Activated CD8-positive, alpha-beta memory T cell treated with anti-CD3 and anti-CD28 coated beads, Interleukin-2, amount 50 U/mL, for 4 hours (primary cell): ENCODE measurements at places on chromosomes 12 and 14.

DNA sequence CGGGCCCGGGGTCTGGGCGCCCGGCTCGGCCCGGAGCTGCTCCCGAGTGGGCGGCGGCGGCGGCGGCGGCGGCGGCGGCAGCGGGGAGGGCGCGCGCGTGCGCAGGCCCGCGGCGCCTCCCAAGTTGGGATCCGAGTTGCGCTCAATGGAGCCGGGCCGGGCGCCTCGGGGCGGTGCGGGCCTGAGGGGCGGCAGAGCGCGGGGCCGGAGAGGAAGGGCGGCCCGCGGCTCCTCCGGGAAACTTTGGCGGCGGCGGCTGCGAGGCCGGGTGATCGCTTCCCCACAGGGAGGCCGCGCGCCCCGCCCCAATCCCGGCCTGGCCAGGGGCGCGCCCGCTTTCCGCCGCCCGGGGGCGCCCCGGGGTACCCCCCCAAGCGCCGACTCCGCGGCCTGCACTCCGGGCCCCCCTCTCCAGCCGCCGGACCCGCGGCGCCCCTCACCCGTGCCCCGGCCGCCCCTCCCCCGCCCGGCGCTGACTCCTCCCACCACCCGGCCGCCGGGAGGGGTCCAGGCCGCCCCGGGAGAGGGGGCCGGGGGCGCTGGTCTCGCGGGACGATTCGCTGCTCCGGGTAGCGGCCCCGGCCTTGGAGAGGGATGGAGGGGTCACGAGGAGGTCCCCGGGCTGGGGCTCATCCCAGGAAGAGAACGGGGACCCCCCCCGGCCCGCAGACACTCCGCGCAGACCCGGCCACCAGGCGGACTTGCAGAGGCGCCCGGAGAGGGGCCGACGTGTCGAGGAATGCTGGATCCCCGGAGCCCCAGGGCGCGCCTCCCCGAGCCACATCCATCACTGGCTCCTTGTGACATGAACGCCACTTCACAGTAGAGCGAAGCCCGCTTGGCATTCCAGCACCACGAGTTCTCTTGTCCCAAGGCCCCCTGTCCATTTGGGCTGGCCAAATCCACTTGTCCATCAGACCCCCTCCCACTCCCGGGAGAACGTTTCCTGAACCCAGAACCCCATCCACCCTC lies at the start of gene RILPL1:
RILPL1 (minus strand) TSS at position 48 of the 972 bp plus-strand sequence. CDS start 237 bp downstream, outside the sequence.
- DNase-seq: peak; percentile 54

DNA sequence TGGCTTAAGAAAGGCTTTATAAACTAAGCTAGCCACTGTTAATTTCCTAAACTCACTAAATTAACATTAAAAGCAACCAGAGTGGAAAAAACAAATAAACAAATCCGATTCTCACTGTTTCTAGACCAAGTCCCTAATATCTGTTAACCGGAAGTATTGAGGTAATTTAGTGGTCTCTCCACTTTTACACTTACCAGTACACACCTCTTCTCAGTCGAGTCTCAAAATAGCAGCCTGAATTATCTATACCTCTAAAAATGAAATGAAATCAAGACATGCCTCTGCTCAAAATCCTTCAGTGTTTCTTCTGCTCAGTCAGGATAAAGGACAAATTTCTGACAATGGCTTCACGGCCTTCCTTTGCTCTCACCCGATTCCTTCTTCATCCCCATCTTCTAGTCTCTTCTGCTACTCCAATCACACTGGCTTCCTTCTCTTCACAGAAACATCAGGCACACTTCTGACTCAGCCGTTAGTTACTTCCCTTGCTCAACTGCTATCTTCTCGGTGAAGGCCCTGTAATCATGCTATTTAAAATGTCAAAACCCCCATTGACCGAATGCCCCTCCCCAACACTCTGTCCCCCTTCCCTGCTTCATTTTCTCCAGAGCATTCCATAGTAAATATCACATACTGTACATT lies 161.3 kb downstream of the KITLG start:
- no peak for DNase-seq

- no peak for DNase-seq
These were observed 127.4 kb upstream of the ARHGAP5 start for GRCh38 chr14:31949709-31950108.

DNA sequence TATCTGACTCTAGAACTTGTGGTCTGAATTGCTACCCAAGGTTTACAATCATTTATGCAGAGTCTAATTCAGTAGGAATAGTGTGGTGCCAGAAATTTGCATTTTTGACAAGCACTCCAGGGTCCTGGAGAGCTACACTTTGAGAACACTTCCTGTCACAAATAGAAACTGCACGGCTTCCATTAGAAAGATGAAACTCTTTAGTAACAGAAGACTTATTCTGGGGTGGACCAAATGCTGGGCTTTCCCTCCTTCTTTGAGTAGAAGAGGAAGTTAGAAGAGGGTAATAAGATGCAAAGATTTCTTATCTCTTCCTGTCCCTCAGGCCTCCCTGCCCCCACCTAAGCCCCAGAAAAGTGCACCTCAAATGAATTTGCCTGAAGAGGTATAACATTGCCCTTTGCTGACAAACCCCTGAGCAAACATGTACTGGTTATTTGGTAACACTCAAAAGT lies 28.4 kb downstream of the DGLUCY start:
- DNase-seq: no peak

- no peak for DNase-seq
These were observed 32.8 kb upstream of the CMKLR1 start for GRCh38 chr12:108371801-108372344.

- DNase-seq: peak; percentile 78
These were observed 16.1 kb downstream of the GPR68 start for GRCh38 chr14:91228112-91229004.

- DNase-seq: no peak
These were observed 275.3 kb downstream of the EGLN3 start for GRCh38 chr14:33675415-33676130.

DNA sequence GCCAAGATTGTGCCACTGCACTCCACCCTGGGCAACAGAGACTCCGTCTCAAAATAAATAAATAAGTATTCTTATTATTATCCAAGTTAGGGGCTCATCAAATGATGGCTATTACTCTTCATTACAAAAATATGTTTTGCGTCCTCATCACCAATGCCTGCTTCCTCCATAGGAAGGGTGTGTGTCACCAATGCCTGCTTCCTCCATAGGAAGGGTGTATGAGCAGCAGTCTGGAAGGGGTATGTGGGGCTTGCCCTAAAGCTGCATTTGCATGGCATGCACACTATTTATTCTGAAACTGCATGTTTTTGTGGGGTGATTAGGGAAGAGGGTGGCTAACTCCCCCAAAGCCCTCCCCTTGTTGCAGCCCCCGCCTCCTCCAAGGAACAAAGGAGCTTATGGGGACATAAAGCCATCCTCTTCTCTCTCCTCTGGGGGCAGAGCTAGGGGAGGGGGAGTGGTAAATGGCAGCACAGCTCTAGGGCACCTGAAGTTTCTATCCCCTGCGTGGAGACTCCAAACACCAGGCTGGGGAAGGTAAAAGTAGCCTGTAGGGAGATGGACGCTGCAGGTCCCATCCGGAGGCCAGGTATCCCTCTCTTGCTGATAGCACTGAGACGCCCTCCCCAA lies 1.3 kb downstream of the CAMKK2 start:
- DNase-seq: no peak

DNA sequence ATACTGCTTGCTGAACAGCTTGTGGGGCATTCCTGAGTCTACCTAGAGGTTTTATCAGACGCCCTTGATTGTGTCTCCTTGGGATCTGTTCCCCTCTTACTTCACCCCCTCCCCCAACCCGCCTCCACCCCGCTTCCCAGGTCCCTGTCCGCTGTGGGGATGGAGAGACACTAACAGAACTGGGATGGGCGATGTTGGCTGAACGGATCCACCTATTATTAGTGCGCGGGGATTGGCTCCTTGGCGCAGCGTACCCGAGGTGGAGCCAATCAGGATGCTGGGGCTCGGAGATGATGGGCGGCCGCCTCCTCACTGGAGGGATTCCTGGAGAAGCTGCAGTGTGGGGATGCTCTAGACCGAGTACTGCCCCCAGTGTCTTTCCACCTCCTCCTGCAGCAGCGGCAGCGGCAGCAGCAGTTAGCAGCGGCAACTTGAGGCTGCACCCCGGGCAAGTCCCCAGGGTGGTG lies at the start of gene SYT1:
SYT1 (plus strand) TSS at position 372 of the 467 bp plus-strand sequence.
- DNase-seq: no peak

DNA sequence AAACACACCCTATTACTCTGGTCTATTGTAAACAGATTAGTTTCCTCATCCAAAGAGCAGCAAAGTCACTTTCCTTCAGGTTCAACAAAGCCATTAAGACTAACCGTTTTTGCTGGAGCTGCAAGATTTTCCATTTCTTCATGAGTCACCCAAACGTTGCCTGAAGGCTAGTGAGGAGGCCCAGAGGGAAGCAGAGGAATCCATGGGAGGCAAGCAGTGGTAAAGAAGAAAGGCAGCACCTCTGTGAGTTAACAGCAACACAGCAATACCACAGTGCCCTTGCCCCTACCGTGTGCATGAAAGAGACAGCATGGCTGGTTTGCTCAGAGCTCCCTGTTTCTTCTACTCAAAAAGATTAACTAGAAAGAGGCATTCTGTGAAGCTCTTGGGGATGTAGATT lies 206.3 kb downstream of the ACSS3 start:
- DNase-seq: no peak

- no peak for DNase-seq
These were observed 334.3 kb upstream of the SYT1 start for GRCh38 chr12:78530100-78530765.

GRCh38 chr14:88952901-88953300 lies 128.4 kb downstream of the TTC8 start:
- no peak for DNase-seq

DNA sequence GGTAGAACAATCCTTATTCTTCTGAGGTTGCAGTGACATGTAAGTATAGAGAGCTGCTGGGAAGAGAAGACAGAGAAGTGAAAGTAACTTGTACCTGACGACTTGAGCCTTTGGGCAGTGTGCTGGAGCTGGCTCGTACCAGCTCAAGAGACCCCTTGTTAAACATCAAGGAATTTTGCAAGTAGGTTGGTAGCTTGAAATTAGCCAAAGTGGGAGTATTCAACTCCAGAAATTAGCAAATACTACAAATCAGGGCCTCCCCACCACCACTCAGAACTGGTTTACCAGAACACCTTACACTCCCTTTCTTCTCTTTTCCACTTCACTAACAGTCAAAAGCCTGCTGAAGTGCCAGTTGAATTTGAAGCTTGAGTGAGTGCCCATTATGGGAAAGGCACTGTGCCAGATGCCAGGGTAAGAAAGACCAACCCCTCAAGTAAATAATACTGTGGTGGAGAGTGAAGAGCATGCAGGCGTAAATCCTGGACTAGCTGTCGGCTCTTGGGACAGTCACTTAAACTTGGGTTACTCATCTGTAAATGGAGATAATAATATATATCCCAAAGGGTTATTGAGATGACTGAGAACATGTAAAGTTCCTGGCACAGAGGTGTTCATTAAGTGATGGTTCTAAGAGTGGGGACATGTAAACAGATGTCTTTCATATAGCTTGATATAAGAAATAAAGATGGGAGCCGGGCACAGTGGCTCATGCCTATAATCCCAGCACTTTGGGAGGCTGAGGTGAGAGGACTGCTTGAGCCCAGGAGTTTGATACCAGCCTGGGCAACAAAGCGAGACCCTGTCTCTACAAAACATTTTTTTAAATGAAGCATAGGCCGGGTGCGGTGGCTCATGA lies 27.0 kb upstream of the EID3 start:
- no peak for DNase-seq
